ENCODE measurements at places on chromosomes 2 and 18.

DNA sequence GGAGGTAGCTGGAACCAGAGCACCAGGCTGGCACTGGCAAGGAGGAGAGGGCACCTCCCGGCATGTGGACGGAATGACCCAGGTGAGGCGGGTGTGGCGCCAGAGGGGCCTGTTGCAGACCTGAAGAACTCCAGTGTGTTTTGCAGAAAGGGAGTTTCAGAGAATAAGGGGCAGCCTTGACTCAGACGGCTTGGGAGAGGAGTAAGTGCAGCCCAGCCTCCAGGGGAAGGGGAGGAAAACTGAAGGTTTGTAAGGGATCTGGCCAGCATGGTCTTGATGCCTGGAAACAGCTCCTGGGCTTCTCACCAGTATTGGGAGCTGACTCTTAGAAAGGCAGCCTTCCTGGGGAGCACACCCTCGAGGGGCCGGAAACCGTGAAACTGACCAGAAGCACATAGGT, 101.1 kb downstream of the AGAP1 start:
- DNase-seq, result no peak

DNA sequence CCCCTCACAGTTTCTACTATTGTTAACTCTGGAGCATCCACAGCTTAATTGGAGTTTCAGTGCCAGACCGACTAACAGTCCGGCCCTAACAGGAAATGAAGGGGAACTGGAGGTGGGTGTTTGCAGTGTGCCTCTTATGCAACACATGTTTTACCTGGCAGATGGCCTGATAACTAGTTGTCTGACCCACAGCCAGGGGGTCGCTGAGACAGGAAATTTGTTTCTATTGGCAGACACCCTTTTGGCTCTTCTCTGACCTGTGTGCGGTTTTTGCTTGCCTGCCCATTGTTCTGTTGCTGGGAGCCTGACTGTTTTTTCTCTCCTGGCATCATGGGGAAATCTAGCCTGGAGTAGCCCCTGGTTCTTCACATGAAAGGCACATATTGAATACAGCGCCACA, 1329.8 kb downstream of the DSC3 start:
- DNase-seq, result no peak

DNA sequence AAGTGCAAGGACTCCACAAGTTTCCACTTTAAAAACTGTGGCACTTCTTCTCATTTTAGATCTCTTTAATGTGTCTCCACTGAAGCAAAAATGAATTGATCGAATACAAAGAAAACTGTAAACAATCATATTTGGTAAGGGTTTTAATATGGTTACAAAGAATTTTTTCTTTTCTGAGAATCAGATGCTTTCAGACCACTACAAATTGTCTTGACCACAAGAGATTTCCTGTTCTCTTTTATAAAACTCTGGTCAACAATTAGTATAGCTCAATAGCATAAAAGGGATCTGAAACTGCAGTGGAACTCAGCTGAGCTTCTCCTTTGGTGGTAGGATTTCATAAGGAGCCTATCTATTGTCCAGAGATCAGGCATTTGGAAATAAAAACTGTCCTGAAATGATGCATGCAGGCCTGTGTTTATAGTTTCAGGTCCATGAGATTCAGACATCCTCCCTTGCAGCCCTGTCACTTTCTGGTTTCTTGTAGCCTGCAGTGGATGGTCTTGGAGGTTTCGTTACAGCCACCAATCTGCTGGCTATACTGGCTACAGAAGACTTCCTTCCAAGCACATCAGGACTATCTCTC, 120.0 kb downstream of the DOCK10 start:
- DNase-seq, result no peak

- DNase-seq, result no peak
Observed at GRCh38 chr2:85396531-85397470, 13.4 kb downstream of the CAPG start.

DNA sequence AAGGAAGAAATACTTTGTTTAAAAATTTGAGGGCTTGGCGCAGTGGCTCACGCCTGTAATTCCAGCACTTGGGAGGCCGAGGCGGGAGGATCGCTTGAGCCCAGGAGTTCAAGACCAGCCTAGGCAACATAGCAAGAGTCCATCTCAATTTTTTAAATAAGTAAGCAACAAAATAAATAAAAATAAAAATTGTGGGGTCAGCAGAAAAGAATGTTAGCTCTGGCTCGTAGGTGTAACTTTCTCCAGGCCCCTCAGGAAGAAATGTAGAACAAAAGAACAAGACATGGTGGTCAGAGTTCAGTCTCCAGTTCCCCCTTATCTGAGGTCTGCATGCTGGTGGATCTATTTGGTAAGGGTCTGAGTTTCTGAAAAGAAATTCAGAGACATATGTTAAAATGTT, 20.4 kb upstream of the PDCL3 start:
- DNase-seq, result no peak

GRCh38 chr18:42080340-42080739, 125.3 kb downstream of the PIK3C3 start:
- DNase-seq, result no peak

DNA sequence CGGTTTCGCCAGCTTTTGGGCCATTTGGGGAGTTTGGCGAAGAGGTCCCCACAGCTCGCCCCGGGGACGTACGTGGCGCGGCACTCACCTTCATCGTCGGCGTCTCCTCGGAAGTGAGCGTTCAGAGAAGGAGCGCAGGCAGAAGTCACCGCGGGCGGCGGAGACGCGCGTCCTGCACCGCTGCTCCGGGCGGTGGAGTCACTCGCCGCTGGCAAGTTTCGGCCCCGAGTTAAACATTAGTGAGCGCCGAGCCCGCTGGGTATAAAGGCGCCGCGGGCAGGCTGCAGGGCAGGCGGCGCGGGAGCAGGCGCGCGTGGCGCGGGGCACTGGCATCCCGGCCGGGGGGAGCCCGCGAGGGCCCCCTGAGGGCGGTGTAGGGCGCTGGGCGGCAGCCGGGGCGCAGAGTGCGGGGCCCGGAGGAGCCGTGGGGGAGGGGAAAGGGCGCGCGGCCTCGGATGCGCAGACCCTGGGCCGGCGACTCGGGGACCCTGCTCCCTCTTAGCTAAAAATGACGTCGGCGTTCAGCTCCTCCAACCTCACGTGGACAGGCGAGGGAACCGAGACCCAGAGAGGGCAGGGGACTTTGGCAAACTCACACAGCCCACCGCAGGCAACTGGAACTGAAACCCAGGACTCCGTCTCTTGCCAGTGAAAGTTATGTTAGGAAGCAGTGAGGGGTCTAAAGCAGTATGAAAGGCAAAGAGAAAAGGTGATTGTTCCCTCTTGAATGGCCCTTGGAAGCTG, at the start of gene DPP4:
Gene DPP4 (minus strand): TSS at position 328 of the 744 bp plus-strand sequence. CDS start 234 bp downstream, at position 94.
- DNase-seq, result peak; percentile 34

- no peak for DNase-seq
Observed at GRCh38 chr18:489244-490023, 11.1 kb downstream of the COLEC12 start.

DNA sequence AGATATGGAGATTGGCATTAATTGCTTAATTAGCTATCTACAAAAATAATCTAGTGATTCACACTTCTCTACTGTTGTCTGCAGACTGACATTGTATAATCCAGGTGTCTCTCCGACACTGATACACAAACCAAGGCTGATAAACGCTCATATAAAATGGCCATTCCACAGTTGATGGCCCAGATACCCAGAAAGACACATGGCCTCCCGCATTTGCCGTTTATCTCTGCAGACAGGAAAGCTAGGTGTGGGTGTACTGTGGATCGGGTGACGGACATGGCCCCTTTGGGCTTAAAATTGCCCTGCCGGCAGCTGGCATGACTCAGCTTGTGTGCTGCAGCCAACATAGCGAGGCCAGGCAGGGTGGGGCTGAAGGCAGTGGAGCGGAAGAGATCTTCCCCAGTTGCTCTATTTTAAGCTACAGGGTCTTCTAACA, 18.5 kb downstream of the PMAIP1 start:
- peak; percentile 30 for DNase-seq

GRCh38 chr2:149719695-149720094, 132.1 kb upstream of the MMADHC start:
- no peak for DNase-seq

DNA sequence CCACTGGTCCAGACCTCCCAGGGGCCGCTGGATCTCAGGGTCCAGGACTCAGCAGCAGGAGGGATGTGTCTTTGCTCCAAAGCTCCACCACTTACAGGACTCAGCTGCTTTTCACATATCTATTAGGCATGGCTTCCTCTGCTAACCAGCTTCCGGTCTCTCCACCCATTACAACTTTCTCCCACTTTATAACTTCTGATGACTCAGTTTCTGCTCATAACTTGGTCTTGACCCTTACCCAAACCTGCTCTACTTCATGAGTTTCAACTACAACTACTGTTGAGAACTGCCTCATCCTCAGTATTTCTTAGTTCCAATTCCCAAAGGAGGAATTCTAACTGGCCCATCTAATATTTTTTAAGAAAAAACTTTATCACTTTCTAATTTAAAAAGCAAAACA, 17.2 kb downstream of the SULT1C2 start:
- DNase-seq, result no peak

DNA sequence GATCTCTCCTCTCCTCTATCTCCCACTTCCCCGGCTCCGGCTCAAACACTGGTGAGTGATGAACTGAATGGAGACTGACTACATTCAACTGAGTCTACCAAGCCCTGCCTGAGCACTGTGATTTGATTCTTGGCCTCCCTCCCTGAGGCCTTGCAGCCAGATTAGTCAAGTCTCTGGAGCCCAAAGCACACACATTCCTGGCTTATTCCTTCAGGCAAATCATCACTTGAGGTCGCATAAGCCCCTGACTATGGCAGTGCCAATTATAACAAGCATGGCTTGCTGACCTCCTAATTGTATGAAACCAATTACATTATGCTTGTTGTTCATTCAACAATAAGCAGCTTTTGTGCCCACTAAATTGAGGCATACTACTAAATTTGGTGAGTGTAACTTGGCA, 34.6 kb downstream of the EFEMP1 start:
- peak; percentile 53 for DNase-seq

DNA sequence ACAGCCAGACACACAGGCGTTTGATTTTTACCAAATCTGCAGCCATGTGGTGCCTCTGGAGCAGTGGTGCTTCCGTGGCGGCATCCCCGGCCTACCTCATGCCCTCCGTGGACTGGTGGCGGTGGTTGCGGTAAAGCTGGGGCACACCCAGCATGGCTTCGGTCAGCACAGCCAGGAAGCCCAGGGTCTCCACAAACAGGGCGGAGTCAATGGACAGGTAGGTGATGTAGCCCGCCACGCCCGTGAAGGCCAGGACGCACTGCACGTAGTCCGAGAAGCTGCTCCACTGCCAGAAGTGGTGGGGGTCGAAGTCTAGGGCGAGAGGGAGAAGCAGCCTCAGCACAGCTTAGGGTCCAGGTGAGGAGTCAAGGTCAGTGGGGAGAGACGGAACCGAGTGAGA, 32.4 kb downstream of the SLC66A2 start:
- DNase-seq, result no peak

DNA sequence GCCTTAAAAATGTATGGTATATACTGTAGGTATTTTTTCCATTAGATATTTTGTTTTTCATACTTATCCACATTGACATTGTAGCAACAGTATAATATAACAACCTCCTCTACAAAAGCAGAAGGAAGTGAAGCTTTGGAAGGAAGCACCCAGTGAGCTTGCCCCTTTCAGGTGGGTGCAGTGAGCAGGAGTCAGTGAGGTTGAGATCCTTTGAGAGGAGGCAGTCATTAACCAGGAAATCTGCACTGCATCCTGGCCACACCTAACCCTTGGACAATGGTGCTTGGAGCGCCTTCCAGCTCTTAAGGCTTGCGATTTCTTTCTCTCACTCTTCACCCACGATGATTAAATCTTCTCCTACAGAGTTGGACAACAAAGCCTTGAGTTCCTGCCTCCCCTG, 13.9 kb downstream of the IL37 start:
- DNase-seq, result no peak

- no peak for DNase-seq
Observed at GRCh38 chr2:15969214-15969613, 28.9 kb downstream of the MYCN start.

- DNase-seq, result no peak
Observed at GRCh38 chr18:41917181-41917580, 37.9 kb upstream of the PIK3C3 start.

GRCh38 chr2:53334610-53335009, 433.0 kb upstream of the CHAC2 start:
- no peak for DNase-seq

- DNase-seq, result no peak
Observed at GRCh38 chr2:150599889-150600288, 112.4 kb upstream of the RND3 start.

DNA sequence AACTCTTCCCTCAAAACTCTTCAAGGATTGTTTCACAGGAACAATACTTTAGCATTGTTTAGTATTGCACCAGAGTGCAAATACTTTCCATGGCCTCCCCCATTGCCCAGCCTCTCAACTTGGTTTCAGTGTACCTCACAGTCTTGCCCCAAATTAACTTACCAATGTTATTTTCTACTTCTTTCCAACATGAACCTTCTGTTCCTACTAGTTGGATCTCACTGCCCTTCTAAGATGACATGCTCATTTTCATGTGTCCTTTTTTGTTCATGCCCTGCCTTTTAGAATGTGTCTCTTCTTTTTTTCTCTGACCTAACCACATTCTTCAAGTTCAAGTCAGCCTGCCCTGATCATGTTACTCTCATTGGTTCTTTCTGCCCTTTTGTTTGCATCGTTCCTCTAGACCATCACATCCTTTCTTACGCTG, 4.1 kb downstream of the SPATS2L start:
- DNase-seq, result no peak

DNA sequence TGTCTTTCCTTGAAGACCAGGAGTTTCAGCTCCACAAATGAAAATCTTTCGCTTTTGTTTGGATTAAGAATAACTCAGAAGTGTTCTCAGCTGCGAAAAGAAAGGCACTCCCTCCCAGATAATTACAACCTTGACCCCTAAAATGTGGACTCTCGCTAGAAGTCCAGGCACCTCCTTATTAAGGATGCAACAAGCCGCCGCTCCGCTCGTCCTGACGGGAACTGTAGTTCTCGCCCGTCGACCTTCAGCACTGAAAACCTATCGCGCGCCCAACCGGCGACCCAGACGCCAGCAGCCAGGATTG, 559 bp downstream of the IMMT start:
- no peak for DNase-seq

DNA sequence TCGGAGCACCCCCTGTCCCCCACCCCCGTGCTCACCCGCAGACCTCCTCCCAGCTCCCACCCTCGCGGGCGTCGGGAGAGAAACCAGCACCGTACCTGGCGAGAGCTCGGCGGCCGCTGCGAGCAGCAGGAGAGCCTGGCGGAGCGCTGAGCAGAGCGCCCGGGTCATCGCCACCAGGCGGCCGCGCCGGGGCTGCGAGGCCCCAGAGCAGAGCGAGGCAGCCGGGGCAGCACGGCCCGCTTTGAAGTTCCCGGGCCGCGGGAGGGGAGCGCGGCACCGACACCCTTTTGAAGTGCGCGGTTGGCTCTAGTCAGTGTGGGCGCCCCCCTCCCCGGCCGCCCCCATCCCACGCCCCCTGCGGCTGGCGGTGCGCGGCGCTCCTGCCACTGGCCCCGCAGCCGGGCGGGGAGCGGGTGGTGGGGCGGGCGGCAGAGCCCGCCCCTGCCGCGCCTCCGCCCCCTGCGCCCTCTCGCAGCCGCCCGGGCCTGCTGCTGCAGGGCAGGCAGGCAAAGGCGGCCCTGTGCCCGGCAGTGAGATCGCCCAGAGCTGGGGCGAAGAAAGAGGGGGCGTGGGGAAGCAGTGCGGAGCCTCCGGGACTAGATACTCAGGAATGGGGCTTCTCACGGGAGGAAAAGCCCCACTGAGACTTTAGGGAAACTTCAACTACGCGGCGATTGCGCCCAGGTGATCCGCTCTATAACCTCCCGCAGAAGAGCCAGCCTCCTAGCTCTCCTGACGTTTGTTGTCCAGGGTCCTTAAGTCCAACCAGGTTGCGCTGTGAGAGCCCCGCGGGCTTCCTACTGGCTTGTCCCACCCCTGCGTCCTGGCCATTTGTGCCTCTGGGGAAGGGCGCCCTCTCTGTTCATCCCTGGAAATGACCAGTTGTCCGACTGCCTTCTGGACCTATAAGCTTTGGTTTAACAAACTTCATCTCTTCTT, at the start of gene ACVR1C:
Gene ACVR1C (minus strand): TSS at position 388 of the 939 bp plus-strand sequence. CDS start 220 bp downstream, at position 168.
- peak; percentile 44 for DNase-seq

Measured in left ventricle myocardium inferior (tissue), 1 donor.